ENCODE measurements at places on chromosomes 11 and 22.

DNA sequence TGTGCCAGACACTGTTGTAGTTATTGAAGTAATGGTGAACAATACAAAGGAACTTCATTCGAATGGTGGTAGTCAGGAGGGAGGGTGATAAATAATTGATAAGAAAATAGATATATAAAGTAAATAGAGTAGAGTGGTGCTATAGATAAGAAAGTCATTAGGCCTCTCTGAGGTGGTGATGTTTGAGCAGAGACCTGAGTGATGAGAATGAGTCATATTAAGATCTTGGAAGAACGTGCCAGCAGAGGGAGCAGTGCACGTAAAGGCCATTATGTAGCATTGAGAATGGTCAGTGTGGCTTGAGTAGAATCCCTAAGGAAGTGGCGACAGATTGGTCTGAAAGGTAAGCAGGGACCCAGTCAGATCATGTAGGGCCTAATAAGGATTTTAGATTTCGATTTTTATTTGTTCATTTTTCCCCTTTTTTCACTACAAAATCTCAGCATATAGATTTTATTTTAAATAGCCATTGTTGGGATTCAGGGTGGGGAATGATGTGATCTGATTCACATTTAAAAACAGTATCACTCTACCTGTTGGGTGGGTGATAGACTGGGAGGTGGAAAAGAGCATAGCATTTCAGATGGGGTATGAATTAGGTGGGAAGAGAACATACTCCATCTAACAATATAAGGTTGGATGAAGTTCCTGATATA, 44.7 kb downstream of the CCDC90B start:
- peak; percentile 56 for DNase-seq

- DNase-seq = no peak
Observed at GRCh38 chr22:23066200-23067022, 3.9 kb upstream of the GNAZ start.

GRCh38 chr11:65491614-65492386, 7.0 kb upstream of the MALAT1 start:
- DNase-seq = peak; percentile 59

DNA sequence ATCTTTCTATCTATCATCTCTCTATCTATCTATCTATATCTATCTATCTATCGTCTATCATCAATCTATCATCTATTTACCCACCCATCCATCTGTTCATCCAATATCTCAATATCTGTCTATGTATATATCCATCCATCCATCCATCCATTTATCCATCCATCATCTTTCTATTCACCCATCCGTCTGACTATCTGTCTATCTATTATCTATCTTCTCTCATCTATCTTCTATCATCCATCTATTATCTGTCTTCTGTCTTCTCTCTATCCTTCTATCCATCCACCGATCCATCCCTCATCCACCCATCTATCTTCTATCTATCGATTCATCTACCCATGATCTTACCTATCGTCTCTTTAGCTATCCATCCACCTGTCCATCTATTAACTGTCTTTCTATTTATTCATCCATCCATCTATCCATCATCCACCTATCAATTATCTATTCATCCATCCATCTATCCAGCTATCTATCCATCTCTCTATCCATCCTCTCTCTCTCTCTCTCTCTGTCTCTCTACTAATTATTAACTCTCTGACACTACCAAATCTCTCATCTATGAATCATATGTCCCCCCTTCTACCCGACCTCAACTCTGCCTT, 89.1 kb downstream of the DHCR7 start:
- DNase-seq = no peak

- no peak for DNase-seq
Observed at GRCh38 chr22:31122196-31122531, 602 bp upstream of the INPP5J start.

DNA sequence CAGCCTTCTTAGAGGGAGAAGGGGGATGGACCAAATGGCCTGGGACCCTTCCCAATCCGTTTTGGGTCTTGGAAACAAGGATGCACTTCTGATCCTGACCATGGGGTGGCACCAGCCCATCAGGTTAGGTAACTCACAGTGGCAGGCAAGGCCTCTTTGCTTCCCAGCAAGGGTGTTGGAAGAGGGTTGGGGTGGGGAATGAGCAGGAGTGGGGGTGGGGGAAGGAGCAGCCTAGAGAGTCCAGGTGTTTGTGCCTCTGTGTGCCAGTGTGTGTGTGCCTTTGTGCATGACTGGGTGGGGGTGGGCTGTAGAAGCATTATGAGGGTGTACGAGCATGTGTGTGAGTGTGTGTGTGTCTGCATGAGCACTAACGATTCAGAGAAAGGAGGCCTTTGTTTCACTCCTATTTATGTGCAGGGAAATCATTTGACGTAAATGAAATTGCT, 213.1 kb downstream of the INSC start:
- no peak for DNase-seq

- DNase-seq = no peak
Observed at GRCh38 chr22:44309647-44310046, 3.1 kb downstream of the SHISAL1 start.

- no peak for DNase-seq
Observed at GRCh38 chr22:22164541-22165272, 79.9 kb upstream of the VPREB1 start.

DNA sequence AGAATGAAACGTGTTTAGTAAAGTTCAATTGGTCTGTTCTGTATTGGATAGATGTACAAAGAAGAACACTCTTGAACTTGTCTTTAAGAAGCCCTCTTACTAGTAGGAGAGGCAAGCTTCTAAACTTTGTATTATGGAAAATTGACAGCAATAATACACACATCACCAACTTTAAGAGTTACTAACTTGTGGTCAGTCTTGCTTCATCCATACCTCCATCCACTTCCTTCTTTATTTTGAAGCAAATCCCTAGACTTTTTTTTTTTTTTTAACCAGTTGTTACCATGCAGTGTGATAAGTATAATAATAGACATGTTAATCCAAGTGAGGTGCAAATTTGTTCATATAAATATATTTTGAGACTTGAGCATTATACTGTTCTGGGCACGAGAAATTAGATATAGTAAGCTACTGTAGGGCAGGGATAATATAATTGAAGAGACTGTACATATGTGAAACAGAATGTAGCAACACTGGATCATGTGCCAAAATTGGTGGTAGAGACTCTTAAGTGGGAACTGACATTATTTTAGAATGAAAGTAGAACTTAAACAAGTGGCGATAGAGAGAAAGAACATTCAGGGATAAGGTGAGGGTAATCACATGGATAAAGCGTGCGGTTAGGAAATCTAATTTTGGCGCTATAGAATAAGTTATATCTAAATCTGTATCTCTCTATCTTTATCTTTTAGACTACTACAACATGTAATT, 6.5 kb downstream of the FAR1 start:
- DNase-seq = peak; percentile 93

DNA sequence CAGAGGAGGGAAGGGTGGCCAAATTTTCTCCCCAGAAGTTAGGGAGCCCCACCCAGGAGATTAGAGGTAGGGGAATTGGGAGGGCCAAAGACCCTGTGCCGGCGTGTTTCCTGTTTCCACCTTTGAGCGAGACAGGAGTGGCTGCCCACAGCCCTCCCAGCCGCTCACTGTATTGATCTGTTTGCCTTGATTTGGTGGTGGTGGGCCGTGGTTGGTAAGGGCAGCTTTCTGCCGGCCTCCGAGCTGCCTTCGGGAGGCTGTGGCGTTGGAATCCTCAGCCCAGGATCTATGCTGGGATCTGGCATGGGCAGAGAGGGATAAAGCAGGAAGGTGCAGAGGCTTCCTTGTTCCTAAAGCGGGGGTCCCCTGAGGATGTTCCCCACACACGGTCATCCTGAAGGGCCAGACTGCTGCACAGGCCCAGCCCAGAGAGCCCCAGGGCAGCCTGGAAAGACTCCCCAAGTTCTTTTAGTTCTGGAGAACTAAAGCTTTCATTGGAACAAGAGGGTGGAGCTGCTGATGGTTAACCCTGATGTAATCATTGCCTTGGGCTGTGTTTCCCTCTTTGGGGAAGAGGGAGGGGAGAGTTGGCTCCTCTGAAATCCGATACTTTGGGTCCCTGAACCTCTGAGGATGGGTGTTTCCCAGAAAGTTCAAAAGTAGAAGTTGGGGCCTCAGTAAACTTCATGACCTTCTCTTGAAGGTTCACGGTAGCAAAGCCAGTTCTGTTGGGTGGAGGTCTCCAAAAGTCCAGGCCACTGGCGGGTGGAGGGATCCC, 7.2 kb downstream of the FAM83F start:
- DNase-seq = no peak

DNA sequence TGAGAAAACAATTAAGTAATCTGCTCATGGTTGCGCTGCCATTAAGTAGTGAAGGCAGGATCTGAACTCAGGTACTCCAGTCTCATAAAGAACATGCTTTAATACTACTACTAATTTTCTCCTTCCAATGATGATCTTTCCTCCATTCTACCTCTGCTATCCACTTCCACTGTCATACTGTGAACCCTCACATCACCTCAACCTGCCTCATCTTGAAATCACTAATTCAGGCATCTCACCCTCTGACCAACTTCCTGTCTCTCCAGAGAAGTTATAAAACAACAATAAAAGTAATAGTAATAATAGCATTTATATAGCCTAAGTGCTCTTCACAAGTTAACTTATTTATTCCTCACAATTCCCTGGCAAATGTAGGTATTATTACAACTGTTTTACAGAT, 57.1 kb upstream of the PSMA1 start:
- DNase-seq = no peak

DNA sequence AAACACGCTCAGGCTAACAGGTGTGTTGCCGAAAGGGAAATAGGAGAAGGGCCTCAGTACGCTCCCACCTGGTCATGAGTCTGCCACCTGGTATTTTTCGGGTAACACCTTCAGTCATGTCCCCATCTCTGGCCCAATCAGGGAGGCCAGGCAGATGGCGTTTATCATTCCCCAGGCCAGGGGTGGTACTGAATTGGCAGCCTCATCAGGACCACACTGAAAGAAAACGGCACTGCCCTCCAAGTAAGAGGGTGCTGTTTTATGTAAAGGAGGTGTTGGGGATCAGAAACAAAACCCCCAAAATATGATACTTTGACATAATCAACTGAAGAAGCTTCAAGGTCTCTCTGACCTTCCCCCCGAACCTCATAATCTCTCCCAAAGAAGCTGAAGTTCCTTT, 58.9 kb downstream of the RCN1 start:
- DNase-seq = no peak

GRCh38 chr11:100851147-100851546, 164.1 kb downstream of the ARHGAP42 start:
- DNase-seq = no peak

DNA sequence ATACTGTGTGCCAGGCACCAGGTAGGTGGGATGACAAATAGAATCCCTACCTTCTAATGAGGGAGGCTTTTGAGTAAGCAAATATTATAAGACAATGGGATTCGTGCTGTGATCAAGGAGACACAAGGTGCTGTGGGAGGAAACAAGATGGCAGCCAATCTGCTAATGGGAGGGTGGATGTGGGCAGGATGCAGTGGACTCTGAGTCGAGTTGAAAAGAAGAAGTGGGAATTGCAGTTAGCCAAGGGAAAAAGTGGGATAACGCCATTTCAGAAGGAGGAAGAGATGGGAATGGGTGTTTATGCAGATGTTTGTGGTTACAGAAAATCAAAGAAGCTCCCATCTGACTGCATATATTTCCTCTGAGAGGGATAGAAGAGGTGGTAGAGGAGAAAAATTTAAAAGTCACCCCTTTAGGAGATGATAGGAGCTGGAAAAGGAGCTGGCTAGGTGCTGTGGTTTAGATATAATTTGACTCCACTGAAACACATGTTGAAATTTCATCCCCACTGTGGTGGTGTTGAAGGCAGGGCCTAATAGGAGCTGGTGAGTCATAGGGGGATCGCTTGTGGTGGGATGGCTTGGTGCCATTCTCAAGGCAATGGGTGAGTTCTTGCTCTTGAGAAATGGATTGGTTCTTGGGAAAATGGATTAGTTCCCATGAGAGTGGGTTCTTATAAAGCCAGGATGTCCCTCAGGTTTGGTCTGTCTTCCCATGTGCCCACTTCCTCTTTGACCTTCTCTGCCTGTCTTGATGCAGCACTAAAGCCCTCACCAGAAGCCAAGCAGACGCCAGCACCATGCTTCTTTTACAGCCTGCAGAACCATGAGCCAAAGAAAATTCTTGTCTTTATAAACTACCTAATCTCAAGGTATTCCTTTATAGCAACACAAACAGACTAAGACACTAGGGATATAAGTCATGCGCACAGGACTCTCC, 30.0 kb upstream of the POU2AF1 start:
- no peak for DNase-seq

GRCh38 chr22:31977141-31977841, 33.0 kb downstream of the YWHAH start:
- DNase-seq = peak; percentile 68

DNA sequence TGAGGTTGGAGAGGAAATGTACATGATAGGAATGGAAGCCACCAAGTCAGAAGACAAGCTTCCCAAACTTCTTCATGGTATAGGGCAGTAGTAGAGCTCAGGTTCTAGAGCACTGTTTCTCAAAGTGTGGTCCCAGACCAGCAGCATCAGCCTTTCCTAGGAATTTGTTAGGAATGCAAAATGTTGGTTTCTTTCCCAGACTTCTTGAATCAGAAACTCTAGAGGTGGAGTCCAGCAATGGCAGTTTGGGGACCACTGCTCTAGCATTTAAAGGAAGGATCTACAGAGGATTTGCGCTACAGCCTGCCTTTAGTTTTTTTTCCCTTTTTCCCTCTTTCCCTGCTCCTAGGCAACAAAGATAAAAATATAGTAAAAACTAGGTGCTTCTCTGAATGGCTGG, 17.0 kb upstream of the MMP12 start:
- DNase-seq = no peak

- DNase-seq = no peak
Observed at GRCh38 chr11:106086135-106086534, 8.7 kb downstream of the AASDHPPT start.

- DNase-seq = no peak
Observed at GRCh38 chr11:71222318-71223080, 29.9 kb downstream of the SHANK2 start.

DNA sequence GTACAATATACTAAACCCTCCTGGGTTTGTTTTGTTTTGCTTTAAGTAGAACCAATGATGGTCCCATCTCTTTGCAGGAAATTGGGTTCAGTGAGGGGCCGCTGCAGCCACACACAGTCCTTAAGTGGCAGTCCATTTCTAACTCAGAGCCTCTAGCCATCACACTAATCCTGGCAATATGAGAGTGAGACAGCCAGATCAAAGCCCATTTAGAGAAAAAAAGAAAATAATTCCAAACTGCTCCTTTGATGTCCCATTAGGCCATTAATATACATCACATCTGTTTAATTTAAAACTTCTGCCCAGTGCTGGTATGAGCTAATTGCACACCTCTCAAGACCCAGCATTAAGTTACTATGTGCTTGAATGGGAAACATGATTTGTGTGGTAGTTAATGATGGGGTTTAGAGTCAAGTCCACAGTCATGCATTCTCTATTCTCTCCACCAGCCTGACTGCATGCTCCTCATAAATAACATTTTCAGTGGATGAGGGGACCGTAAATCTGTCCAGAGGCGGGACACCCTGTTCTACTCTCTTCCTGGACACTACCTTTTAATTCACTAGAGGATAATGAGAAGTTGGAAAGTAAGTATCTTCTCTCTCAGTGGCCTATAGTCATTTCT, 53.8 kb upstream of the BIRC3 start:
- no peak for DNase-seq

Data from inflammatory macrophage (primary cell).